ENCODE measurements at places on chromosomes 3 and 15.

GRCh38 chr3:73510334-73510733, 114.4 kb downstream of the PDZRN3 start:
- no peak for DNase-seq

DNA sequence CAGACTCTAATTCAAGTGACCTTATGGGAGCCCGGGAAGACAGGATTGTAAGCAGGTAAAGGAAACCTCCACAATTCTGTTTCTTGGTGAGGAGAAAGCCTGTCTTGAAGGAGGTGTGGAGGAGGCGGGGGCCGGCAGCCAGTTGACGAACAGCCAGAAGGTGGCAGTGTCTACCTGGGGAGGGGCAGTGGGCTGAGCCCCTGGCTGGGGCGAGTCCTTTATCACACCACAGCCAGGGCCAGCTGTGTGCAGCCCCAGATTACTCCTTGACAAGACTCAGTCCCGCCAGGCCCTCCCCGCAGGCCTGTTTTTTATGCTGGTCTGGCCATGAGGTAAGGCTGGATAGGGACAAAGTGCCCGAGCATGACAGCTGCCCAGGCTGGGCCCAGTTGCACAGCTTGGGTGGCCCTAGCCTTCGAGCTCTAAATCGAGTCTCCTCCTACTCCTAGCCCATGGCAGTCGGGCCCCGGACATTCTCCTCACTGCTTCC, 40.9 kb upstream of the IDH2 start:
- DNase-seq = peak; percentile 78

- DNase-seq = no peak
These were observed 42.9 kb downstream of the SIDT1 start for GRCh38 chr3:113575206-113575605.

GRCh38 chr3:9331171-9331570, 31.7 kb upstream of the THUMPD3 start:
- no peak for DNase-seq

- no peak for DNase-seq
These were observed 37.4 kb downstream of the TXNRD3 start for GRCh38 chr3:126617571-126617970.
